ENCODE measurements at places on chromosomes 6 and 20.
A peak's percentile ranks its signal among the peaks of the same experiment; 100 is the strongest.

DNA sequence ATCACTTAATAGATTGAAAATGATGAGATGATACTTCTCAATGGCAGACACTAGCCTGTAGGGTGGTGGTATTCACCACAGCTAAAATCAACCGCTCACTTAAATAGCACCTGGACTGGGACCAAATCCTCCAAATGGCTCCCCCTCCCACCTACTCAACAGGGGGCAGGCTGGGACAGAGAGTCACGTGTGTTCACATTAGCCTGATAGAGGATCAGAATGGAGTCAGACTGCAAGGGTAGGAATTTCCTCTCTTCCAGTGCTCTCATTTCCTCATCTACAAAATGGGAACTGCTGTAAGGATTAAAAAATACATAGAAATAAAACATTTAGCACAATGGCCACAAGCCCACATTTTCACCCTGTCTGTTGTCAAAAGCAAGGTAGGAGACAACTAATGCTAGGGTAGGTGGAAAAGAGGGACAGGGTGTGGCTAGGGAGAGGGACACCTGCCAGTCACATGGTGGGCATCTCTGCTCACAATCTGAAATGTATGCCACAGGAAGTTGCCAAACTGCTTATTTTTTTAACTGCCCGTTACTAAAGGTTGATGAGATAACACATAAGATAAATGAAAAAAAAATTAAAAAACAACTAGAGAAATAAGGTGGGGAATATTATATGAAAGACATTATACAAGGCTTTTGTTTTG is 55.3 kb downstream of the BACH2 start:
- no peak for DNase-seq

DNA sequence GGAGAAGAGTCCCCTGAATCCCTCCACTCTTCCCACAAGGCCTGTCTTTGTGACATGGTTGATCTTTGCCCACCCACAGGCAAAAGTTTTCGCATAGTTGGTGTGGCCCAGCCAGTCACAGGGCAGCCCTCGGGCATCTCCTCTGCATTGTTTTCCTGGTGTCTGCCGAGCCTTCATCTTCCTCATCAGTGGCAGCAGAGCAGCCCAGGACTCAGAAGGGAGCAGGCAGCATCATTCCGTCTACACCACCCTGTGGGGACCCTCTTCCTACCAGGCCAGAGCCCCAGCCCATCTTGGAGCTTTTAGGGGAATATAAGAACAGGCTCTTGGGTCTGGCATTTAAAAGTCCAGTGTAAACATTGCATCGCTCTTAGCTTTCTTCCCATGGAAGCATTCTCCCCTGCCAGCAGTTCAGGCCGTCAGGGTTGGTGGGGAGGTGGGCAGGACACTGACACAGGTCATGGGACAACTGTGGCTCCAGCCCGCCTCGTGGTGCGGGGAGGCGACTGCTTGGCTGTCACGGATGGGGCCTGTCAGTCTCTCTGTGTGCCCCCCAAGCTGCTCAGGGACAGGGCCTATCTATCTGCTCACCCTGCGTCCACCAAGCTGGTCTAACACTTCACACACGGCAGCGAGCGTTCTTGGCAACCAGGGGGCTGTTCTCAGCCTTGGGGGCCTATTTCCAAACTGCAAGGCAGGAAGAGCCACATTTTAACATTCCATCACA is 38.3 kb downstream of the PDRG1 start:
- DNase-seq, result no peak

GRCh38 chr6:160791459-160791858 is 89.4 kb downstream of the PLG start:
- no peak for DNase-seq

DNA sequence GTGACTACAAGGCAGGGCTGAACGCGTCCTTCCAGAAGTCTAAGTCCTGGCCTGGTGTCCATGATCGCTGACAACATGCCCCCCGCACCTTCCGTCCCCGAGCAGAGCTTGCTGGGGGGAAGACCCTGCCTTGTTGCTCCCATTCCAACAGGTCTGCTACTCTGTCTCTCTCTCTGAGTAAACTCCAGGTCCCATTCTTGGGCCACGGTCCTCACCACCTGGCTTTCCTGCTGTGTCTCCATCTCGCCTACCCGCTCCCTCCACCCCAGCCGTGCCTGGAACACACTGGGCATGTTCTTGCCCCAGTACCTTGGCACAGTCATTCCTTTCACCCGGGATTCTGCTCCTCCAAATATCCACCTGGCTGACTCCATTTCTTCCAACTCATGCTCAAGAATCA is 162.3 kb downstream of the BMP7 start:
- no peak for DNase-seq

DNA sequence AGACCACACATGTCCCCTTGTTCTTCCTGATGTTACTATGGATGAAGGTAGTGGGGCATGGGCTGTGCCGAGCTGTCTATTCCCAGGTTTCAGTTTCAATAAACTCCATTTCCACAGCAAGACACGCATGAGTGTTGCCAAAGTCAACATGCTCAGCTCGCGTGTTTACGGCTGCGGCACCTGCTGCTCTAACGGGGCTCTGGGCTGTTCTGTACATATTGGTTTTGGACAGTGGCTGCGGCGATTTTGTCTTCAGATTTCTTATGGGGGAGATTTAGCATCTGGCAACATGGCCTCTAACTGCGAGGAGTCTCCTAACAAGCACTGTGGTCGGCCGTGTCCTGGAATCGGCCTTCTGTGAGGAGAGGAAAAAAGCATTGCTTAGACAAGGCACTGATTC is 58.6 kb downstream of the TMEM242 start:
- DNase-seq, result no peak

- DNase-seq, result no peak
Observed at GRCh38 chr6:113686049-113686448, 171.1 kb upstream of the MARCKS start.

- no peak for DNase-seq
Observed at GRCh38 chr6:109925075-109925474, 53.0 kb upstream of the GPR6 start.

DNA sequence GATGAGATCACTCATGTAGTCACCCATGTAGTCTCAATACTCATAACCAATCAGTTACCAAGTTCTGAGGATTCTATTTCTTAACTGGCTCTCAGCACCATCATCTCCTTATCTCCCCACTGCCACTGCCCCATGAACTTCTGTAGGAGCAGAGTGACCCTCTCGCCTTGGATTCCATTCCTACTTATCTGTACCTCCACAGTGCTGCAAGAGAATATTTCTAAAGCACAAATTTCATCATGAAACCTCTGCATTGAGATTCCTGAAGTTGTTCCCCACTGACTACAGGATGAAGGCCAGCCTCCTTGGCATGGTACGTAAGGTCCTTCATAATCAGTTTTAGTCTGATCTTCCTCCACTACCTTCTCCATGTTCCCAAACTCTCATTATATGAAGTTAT is 34.8 kb downstream of the BACH2 start:
- no peak for DNase-seq

DNA sequence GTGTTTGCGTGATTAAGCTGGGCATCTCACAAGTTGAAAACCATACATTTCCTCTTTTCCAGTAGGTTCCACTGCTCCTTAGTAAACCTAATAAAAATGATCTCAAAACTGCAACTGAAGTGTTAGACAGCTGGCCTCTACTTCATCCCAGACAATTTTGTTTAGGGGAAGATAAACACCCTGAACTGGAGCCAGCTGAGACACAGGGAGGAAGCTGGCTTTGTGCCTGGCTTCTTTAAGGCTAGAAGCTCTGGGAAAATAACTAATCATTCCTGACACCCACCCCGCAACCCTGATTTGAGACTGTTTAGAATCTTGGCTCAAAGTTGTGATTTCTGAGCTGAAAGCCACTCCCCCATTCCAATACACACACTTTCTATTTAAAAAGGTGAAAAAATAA is 11.6 kb downstream of the PTPRT start:
- DNase-seq, result no peak

- no peak for DNase-seq
Observed at GRCh38 chr6:168536196-168536595, 95.2 kb downstream of the SMOC2 start.

DNA sequence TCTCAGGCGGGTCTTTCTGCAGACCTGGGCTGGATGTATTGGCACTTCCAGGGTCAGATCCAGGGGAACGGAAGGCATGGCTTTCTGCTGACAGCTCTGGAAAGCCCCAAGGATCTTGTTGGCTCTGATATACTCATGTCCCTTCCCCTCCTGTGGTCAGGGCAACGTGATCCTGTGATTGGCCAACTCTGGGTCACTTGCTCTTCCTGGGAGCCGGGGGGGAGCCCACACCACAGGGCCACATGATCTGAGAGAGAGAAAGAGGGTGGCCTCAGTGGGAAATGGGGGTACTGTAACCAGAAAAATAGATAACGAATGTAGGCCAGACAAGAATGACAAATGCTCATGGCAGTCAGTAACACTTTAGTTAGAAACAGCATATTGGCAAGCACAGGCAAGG is 223.0 kb downstream of the NFATC2 start:
- DNase-seq, result no peak

- no peak for DNase-seq
Observed at GRCh38 chr6:164163239-164163638, 748.7 kb downstream of the QKI start.

- DNase-seq, result no peak
Observed at GRCh38 chr6:144485531-144485930, 200.4 kb downstream of the UTRN start.

DNA sequence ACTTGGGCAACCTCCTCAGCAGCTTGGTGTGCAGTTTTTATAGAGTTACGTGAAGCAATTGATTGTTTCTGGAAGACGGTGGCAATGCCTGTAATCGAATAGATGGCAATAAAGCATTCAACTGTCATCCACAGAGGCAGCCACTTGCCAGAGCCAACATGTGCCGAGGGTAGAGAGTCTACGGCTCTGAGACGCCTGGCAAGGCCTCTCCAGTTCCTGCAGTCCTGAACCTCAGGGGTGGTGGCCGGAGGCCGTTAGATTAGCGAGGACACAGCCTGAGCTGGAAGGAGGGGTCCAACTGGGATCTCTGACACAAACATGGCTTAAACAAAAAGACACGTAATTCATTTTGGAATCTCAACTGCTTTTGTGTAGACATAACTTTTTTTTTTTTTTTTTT is 775 bp upstream of the TTLL2 start:
- no peak for DNase-seq

DNA sequence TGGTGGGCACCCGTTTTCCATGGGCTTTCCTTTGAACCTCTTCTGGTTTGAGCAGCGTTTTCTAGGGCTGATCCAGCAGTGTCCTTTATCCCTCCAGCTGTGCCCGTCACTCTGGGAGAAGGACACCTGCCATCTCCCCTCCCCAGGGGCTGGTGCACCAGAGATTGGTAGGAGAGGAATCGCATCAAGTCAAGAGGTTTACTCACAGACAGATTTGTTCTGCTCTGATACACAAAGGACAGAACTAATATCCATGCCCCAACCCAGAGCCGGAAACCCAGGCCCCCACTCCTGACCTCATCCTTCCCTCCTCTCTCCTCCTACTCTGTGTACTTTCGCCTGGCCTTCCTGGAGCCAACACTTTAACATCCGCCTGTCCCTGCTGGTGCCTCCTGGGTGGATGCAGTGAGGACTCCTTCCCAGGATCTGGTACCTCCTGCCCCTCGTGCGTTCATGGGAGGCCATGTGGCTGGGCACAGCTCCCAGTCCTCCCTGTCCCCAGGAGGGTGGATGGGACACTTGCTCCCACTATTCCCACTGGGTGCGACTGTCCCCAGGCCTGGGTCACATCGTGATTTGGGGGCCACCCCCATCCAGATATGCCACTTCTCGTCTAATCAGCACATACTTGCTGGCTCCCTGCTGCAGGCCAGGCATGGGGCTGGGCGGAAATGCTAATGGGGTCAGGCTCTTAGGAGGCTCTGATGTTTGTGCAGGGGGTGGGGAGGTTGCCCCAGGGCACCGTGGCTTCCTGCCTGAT is 286.3 kb downstream of the CDH4 start:
- DNase-seq, result no peak

- DNase-seq, result no peak
Observed at GRCh38 chr20:61874421-61875068, 191.1 kb downstream of the TAF4 start.

DNA sequence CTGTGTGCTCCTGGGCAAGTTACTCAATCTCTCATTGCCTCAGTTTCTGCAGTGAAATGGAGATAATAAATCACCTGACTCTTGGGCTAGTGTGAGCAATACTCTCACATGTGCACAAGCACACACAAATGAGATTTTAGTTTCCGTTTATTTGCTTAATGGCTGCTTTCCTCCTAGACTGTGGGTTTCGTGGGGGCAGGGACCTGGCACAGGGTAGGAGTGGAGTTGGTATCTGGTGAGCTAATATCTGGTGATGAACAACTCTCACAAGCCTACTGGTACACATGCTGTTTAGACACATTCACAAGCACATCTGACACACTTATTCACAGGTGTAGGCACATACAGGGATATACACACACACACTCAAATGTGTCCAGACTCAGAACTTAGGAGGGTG is 73.8 kb downstream of the TOX2 start:
- no peak for DNase-seq

DNA sequence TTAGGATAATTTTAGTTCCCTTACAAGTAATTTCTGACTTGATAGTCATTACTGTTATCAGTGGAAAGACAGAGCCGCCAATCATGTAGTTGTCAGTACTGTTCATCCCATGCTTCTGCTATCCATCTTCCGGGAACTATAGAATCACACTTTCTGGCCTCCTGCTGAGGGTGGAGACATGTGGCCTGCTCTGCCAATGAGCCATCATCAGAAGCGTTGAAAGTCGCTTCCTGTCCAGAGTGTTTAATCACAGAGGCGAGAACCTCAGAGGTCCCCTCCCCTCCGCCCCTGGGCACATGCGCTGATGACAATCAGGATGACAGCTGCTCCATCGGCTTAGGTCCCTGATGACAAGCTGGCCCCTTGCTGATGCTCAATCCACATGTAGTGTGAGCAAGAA is 3.0 kb downstream of the DDO start:
- no peak for DNase-seq

- DNase-seq, result no peak
Observed at GRCh38 chr6:147910281-147910680, 401.8 kb downstream of the SAMD5 start.

- DNase-seq, result no peak
Observed at GRCh38 chr6:11121851-11122250, 10.3 kb upstream of the ERVFRD-1 start.

DNA sequence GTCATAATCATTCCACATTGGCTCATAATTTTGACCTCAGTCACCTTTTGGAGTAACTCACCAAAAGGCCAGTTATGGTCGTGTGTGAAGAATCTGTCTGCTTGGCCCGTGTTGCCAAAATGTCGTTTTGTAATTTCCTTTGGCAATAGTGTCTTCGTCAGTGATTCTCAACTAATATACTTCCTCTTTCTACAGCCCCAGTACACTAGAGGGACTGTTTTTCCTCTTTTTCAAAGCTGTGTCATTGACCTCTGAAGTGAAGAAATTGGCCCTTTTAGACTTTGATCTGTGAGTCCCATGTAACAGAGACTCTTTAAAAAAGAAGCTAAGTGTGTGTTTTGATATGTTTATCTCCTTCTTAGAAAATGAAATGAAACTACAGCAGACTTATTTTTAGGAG is 5.2 kb downstream of the FOXO3 start:
- DNase-seq, result no peak

DNA sequence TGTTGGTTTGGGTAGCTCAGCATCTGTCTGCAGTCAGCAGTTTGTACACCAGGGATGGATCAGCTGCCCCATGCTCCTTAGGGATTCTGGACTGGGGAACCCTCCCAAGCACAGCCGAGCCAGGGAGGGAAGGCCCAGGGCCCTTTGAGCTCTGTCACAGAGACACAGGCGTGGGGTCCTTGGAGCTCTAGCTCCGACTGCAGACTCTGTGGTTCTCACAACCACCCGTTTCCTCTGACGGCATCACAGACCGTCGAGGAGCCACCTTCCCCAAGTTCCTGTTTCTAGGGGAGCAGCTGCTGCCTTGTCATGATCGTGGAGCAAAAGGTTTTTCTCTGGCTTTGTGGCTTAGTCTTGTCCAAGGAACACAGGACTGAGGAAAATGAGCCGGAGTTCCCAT is at the start of gene SLA2:
TSS of gene SLA2 (minus strand) at position 199 of the 400 bp plus-strand sequence. CDS start 4,861 bp downstream, outside the sequence.
- peak; percentile 72 for DNase-seq
